Activated gamma-delta T cell treated with anti-CD3 and anti-CD28 coated beads, Interleukin-2, amount 50 U/mL, for 16 hours (primary cell): ENCODE measurements at places on chromosomes 12 and 14.

GRCh38 chr12:81758421-81759189 is 545 bp downstream of the PPFIA2 start:
- no peak for DNase-seq

- DNase-seq = no peak
These were observed 38.0 kb upstream of the PAPOLA start for GRCh38 chr14:96464136-96464535.

DNA sequence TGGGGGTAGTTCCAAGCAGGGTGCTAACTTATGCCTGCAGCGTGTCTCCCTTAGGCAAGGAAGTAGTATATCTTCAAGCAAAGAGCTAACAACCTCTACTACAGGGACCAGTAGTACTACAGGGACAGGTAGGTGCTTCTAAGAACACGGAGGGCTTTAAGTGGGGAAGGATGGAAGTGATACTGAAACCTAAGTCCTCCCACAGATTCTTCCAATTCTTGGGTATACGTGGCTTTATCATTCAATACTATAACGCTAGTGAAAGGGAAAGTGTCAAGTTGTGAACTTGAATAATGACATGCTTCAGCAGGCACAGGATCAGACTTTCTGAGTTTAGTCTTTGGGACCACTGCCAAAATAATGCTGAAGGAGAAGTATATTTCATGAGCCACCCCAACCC is 241.7 kb downstream of the CEP128 start:
- DNase-seq = no peak

DNA sequence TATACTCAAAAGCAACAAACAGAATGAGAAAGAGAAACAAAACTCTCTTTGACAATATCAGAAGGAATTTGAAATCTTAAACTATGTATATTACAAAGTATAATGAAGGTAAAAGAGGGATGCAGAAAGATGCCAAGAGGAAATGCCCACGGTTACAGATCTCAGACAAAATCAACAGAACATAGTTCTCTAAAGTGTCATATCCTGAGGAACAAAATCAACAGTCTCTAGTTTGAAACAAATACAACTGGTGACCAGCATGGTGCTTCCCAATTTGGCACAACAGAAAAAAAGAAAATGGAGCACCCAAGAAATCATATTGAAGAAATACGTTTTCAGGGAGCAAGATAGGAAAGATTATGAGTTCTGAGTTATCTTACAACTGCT is 116.5 kb downstream of the METTL25 start:
- no peak for DNase-seq

DNA sequence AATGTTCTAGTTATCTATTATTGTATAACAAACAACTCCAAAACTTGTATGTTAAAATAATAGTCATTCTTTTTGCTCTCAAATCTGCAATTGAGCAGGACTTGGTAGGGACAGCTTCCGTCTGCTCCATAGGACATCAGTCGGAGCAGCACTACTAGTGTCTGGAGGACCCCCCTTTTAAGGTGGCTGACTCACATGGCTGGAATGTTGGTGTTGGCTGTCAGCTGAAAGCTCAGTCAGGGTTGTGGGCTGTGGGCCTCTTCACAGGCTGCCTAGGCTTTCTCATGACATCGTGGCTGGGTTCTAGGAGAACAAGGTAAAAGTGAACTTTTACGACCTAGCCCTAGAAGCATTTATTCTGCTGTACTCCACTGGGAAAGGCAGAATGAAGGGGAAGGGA is 160.6 kb downstream of the ANO4 start:
- DNase-seq = no peak

- DNase-seq = no peak
These were observed 121.6 kb downstream of the TMEM132C start for GRCh38 chr12:128388461-128389000.

DNA sequence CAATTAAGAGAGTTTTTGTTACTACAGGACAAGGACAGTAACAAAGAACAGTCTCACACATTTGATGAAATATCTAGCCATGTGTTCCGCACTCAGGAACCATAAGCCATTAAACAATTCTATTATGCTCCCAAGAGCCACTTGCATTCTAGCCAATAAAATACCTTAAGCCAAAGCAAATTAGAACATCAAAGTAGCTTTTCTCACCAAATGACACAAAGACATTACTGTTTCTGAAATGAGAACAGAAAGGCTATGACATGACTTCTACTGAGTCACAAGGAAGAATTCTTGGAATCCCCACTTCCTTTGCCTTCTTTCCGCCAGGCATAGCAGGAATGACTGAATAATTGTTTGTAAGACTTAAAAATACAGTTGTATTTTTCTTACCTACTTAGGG is 445.8 kb downstream of the ATP23 start:
- no peak for DNase-seq
